ENCODE measurements at places on chromosomes 12 and 14.

- DNase-seq: no peak
These were observed 94.4 kb upstream of the PLEKHG7 start for GRCh38 chr12:92608151-92609091.

DNA sequence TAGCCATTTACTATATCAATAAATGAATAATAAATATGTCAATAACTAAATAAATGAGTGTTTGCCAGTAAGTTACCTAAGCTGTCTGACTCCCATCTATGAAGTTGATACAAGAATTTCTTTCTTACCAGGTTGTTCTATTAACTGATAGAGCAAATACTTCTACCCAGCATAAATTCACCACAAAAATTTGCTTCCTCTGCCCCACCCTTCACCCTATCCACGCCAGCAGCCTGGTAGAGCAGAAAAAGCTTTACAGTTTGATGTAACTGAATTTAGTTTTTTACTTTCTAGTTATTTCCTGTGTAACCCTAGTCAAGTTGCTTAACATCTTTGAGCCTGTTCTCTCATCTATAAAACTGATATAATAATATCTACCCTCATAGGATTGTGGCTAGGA is 94.9 kb upstream of the SLC16A7 start:
- no peak for DNase-seq

GRCh38 chr12:88638388-88638787 is 58.1 kb upstream of the KITLG start:
- no peak for DNase-seq

GRCh38 chr14:64147126-64147790 is 146.9 kb downstream of the ESR2 start:
- DNase-seq: no peak

DNA sequence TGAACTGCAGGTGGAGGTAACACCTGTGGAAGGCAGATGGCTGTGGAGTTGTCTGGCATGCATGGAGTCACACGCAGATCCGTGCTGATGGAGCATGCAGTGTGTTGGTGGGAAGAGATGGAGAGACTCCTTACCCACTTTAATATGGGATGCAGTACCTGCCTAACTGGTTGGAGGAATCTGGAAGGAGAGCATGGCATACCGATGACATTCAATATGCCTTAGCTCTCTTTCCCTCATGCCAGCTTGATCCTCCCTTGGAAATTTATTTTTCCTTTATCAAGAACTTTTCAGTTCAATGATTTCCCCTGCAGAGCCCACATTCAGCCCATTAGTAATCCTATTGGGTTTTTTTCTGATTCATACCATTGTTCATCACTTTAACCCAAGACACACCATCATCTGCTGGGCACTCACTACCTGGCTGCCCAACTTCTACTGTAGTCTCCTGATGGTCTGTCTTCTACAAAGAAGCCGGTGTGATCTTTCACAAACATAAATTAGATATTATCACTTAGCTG is 25.9 kb upstream of the NR2C1 start:
- no peak for DNase-seq

GRCh38 chr14:96084796-96085195 is 45.6 kb downstream of the C14orf132 start:
- DNase-seq: no peak

DNA sequence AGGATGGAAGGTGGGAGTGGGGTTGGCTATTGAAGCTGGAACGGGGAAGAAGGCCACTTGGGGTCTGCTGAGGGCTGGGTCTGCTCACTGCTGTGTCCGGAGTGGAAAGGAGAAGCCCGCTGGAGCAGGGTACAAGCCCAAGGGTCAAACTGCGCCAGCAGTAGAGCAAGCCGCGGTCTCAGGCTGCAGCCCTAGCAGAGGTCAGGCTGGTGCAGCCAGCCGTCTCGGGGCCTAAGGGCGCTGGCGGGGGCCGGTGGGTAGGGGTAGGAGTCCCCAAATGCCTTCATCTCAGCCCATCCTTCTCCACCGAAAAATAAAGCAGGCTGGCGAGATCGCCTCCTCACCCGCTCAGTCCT is 718 bp upstream of the JDP2 start:
- no peak for DNase-seq

Data from activated CD4-positive, alpha-beta T cell treated with anti-CD3 and anti-CD28 coated beads for 48 hours (primary cell).